Activated T-cell treated with anti-CD3 and anti-CD28 coated beads, Interleukin-2, amount 50 U/mL, for 4 hours (primary cell): ENCODE measurements at places on chromosomes 7 and 10.

GRCh38 chr7:617614-618538 lies 98.2 kb upstream of the PDGFA start:
- DNase-seq: no peak

DNA sequence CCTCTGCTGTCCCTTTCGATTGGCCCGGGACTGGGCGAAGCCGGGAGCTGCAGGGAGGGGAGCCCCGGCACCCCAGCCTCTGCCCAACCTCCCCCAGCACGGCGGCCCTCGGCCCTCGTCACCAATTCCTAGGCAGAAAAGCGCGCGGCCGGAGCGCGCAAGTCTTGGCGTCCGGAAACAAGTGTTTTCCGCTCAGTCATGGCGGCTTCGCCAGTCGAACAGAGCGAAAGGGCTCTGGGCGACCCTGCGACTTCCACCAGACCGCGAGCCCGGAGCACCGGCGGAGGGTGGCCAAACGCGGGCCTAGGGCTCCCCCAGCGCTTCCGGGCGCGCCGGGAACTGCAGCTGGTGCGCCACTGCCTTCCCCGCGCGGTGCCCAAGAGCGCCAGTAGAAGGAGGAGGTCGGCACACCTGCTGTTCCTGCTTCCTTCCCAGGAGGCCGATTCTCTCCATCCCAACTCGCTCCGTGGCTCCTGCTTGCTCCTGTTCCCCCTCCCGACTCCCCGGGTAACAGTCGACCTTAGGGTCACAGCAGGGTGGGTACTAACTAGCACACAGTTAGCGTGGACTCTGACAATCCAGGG lies 729.9 kb downstream of the ZWINT start:
- no peak for DNase-seq

DNA sequence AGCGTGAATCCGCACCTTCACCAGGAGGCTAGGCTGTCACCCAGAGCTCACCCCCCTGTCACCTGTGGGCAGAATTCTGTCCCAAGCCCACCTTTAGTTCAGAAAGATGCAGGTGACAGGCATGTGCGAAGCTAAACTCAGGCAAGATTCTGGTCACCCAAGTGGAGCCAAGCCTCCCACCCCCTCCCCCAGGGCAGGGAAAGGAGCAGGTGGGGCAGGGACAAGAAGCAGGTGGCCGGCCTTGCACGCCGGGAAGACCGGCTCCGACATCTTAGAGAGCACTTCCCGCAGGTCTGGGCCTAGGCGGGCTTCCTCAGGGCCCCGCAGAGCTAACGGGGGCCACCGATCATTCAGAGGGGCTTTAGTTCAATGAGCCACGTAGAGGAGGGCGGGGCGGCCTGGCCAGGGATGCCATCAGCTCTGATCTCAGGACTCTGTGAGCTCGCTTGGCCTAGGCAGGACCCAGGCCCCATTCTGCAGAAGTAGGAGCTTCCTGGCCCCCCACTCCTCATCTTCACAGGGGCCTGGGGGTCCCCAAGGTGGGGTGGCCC lies 19.9 kb downstream of the UNCX start:
- no peak for DNase-seq

DNA sequence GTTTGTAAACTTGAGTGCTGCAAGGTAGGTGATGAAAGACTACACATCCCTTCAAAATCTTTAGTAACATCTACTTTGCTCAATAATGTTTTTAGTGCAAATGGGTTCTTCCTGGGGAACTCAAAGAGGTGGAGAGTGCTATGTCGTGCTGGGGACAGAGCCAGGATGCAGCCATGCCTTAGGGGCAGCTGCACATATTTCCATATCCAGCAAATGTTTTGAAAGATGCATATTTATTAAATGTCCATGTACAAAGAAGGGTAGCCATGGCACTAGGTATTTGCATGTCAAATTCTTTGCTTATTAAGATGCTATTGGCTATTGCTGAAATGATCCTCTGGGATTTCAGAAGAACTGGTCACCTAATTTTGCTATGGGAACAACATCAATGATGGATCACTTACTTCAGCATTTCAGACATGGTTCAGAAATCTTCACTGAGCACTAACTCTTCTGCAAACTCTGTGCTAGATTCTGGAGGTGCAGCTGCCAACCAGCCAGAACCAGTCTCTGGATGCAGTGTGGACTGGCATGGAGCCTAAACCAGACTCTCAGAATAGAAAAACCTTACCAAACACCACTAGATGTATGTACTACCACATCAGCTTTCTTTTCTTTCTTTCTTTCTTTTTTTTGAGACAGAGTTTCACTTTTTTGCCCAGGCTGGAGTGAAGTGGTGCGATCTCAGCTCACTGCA lies 31.7 kb upstream of the DNMBP start:
- DNase-seq: no peak

DNA sequence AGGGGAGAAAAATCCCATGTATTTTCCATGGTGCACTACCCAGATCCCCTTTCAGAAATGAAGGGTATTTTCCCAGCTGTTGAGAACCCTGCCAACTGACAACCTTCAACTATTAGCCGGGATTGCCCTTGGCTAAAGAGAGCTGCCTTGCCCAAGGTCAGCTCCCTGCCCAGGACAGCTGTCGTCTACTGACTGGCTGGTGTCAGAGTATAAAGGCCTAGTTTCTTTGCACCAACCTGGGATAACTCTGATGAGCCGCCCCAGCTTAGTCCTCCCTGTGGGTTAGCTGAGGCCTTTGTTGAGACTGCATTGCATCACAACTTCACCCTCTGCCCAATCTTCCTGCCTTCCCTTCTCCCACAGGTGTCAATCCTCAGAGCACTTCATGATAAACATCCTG lies 147.2 kb upstream of the RHEB start:
- DNase-seq: no peak

DNA sequence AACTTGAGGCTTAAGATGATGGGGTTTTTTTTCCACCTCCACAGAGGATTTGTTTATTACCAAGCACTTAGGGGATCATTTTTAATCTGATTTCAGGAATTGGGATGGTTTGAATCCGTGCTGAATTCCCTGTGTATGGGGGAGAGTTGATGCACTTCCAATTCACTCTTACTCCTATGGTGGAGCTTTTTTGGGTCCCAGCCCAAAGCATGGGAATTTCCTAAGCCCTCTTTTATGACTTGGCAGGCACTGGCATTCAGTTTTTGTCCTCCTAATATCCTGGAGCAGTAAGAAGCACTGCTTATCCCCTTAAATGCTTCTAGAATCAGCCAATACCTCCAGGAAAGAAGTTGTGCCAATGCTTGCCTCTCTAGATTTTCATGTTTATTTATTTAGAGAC lies 78.7 kb downstream of the HYCC1 start:
- DNase-seq: no peak

GRCh38 chr7:490461-491291 lies 29.0 kb downstream of the PDGFA start:
- DNase-seq: no peak

DNA sequence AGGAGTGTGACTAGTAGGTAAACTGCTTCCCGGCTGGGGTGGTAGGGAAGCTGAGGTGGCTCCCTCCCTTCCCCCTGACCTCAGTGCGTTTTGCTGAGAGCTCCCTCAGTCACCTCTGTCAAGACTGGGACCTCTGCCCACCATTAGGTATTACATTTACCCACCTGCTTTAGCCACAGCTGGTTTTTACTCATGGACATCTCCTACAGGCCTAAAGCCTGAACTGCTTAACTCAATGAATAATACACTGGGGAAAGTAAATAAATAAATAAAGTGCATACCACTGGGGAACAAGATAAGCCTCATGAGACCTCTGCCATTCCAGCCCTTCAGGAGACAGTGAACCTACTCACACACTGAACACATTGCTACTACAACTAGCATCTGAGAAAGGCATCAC lies 38.9 kb upstream of the CDK13 start:
- no peak for DNase-seq
